ENCODE measurements at places on chromosomes 2 and 18. TPM values are rescaled to one million over a fixed set of nuclear protein-coding genes. Genes with fewer than 3 reads are reported as not detected.
A peak's percentile ranks its signal among the peaks of the same experiment; 100 is the strongest.

Gene DCDC2C
- 0.81 TPM for total RNA-seq

Gene CRYBA2
- 1.3 TPM for total RNA-seq

Gene IKZF2
- total RNA-seq, result 68.6 TPM

Gene FN1
- total RNA-seq, result 2,058 TPM

Gene SP140
- 1.0 TPM for total RNA-seq

Gene CELF4
- not detected for total RNA-seq

Gene LIMS2
- total RNA-seq, result 1.2 TPM

DNA sequence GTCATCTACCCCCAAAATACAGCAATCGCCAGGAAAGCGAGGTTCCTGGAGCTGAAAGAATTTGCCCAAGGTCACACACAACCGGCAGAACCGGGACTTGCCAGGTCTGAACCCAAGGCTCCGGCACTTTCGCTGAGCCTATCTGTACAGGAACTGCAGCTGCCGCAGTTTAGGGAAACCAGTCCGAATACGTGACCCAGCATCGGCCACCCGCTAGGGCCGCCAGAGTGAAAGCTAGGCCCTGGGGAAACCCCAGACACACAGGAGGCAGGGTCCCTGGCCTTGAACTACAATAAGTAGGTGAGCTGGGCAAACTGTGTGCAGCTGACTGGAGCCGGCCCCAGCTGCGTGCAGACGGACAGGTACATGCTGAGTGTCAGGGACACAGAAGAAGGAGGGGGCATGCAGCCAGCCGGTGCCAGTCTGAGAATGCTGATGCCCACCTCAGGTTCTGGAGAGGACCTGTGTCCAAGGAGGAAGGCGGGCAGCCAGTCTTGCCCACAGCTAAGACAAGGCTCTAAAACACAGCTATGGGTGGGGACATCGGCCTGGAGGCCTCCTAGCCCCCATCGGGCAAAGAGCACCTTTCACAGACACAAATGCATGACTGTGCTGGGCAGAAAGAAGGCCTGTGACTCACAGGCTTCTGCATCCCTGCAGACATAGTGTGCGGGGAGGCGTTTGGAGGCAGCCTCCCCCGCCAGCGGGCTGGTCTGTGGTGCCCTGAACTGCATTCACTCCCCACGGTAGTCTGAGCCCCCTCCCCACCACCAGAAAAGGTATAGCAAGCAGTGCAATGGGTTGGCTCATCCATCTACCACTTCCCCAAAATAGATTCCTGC is 107.4 kb upstream of the ID2 start:
- no peak overlapping the region for H3K4me3 ChIP-seq
- no peaks in the 10 kb centered on the region for H3K27me3 ChIP-seq
- no peaks in the 10 kb centered on the region for H3K4me1 ChIP-seq
- no peak for DNase-seq

DNA sequence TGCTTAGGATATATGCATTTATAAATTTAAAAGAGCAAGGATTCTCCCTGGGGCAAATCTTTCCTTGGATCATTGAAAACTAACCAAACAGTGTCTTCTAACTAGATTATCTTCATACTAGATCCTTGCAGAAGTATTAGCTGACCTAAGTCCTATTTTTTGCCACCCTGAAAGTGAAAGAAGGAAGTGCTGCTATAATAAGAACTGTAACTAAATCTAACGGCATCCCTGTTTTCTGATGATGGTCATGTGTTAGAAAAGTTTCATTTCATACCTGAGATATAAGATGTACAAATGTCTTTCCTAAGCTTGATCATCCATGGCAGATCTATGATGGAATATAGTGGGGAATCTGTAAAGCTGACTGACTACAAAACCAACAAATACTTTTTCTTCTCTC is 102.7 kb downstream of the MAP2 start:
- H3K36me3 ChIP-seq, result no peaks in the 10 kb centered on the region
- H3K27me3 ChIP-seq, result no peaks in the 10 kb centered on the region
- DNase-seq, result peak; percentile 11
- H3K4me3 ChIP-seq, result peak overlapping the region; percentile 7
- no peak overlapping the region for H3K27ac ChIP-seq

DNA sequence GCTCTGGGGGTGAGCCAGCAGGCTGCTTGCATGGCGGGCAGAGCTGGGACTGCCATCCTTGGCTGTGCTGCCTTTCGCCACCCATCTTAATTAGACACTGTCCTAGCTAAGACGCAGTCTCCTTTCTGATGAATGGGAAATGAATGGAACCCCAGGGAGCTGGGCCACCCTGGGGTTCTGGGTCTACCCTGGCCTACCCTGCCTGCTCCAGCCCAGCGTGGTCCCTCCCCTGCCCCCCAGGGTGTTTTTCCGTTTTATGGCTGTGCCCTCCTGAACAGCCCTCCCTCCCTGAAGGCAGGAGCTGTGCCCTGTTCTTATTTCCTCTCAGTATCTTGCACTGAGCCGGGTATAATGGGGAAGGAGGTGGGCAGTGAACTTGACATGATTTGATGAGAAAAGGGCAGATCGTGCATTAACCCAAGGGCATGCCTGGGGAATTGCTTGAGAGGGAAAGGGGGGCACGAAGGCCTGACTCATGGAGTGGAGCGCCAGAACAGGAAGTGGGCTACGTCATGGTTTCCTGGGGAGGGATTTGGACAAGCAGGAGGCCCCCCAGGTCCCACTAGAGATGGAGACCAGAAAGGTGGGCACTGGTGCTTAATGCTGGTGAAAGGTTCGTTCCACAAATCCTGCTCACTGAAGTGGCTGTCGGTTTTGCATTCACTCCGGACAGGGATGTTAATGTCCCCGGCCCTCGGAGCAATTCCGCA is 165.0 kb downstream of the KLHL29 start:
- no peaks in the 10 kb centered on the region for H3K27me3 ChIP-seq
- H3K36me3 ChIP-seq, result no peaks in the 10 kb centered on the region
- peak; percentile 84 for DNase-seq
- peaks cover 43% of the 10 kb centered on the region for H3K4me1 ChIP-seq

DNA sequence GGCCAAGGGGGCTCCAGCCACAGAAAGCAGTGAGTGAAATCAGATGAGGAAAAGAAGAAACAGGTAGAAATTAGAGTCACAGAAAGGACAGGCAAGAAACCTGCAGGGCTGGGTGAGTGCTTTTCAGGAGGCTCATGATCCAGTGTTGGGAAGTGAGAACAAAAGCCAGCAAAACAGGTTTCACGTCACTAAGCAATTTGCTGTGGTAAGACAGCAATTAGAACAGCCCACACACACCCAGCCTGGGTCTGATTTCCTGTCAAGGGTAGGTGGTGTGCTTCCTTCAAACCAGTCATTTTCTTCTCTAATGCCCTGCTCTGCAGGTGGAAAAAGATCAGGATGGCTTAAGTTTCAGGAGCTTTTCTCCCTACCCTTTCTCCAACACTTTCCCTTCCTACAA is 52.9 kb upstream of the XDH start:
- H3K4me3 ChIP-seq, result no peak overlapping the region
- no peak overlapping the region for H3K27ac ChIP-seq
- DNase-seq, result peak; percentile 6
- no peaks in the 10 kb centered on the region for H3K27me3 ChIP-seq
- no peaks in the 10 kb centered on the region for H3K36me3 ChIP-seq
- no peaks in the 10 kb centered on the region for H3K4me1 ChIP-seq

- no peaks in the 10 kb centered on the region for H3K27me3 ChIP-seq
- H3K4me3 ChIP-seq, result no peak overlapping the region
- no peaks in the 10 kb centered on the region for H3K36me3 ChIP-seq
- H3K4me1 ChIP-seq, result no peaks in the 10 kb centered on the region
- DNase-seq, result no peak
- H3K27ac ChIP-seq, result no peak overlapping the region
Measured at GRCh38 chr2:64942693-64943092, 46.5 kb upstream of the SLC1A4 start.

GRCh38 chr2:231900486-231900942 is 25.7 kb downstream of the NPPC start:
- peaks cover 16% of the 10 kb centered on the region for H3K27me3 ChIP-seq
- no peak overlapping the region for H3K4me3 ChIP-seq
- peak; percentile 41 for DNase-seq
- no peaks in the 10 kb centered on the region for H3K36me3 ChIP-seq

DNA sequence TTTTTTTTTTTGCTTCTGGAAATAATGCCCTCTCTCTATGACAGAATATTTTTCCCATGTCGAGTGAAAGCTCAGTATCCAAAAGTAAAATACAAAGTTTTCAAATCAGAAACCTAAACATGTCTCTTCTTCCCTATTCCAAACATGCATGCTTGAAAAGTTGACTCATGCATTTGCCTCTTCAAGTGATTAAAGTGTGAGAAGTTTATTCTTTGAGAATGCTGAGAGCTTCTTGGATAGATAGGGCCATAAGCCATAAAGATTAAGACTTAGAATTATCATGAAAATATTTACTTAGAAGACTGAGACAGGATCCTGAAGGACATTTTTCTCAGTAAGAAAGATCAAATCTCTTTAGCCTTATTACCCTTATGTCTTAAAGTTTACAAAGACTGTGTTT is 98.6 kb upstream of the EPB41L5 start:
- H3K36me3 ChIP-seq, result no peaks in the 10 kb centered on the region
- no peaks in the 10 kb centered on the region for H3K27me3 ChIP-seq
- H3K4me3 ChIP-seq, result no peak overlapping the region
- no peak overlapping the region for H3K27ac ChIP-seq
- no peaks in the 10 kb centered on the region for H3K4me1 ChIP-seq

- no peak overlapping the region for H3K4me3 ChIP-seq
- H3K36me3 ChIP-seq, result no peaks in the 10 kb centered on the region
- no peak for DNase-seq
- no peaks in the 10 kb centered on the region for H3K27me3 ChIP-seq
Measured at GRCh38 chr2:12432985-12433625, 283.6 kb upstream of the TRIB2 start.

DNA sequence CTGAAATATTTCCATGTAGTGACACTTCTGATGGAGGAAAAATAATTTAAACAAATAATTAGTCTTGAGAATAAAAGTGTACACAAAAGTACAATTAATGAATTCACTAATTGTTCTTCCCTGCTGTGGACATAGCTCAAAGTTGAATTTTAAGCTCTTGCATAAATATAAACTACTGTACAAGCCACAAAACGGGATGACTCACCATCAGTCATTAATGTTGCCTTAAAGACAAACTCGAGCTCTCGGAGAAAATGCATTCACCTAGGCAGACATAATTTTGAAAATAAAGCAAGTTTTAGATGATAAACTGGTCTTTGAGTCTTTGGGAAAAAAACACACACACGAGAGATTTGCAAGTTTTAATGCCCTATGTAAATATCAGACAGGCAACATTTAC is 436.4 kb downstream of the ZNF521 start:
- H3K4me1 ChIP-seq, result no peaks in the 10 kb centered on the region
- H3K36me3 ChIP-seq, result no peaks in the 10 kb centered on the region
- H3K4me3 ChIP-seq, result no peak overlapping the region
- no peak for DNase-seq
- peaks cover 26% of the 10 kb centered on the region for H3K27me3 ChIP-seq

GRCh38 chr2:119782308-119783027 is 22.7 kb downstream of the PTPN4 start:
- peaks cover 16% of the 10 kb centered on the region for H3K4me1 ChIP-seq
- no peak overlapping the region for H3K27ac ChIP-seq
- H3K36me3 ChIP-seq, result no peaks in the 10 kb centered on the region
- H3K4me3 ChIP-seq, result no peak overlapping the region

GRCh38 chr18:76075777-76076176 is 419.3 kb downstream of the ZNF516 start:
- H3K27me3 ChIP-seq, result no peaks in the 10 kb centered on the region
- no peaks in the 10 kb centered on the region for H3K36me3 ChIP-seq
- no peak overlapping the region for H3K27ac ChIP-seq

DNA sequence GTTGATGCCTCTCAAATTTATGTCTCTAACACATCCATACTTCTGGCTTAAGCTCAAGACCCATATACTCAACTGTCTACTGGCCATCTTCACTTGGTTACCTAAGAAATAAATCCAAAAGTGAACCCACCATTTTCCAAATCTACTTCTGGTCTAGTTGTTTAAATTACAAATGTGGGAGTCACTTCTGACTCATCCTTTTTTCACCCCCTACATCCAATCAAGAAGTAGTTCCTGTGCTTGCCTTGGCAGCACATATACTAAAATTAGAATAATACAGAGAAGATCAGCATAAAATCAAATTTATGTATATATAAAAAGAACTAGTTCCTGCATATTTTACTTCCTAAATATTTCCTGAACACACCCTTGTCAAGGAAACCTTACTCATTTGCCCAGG is 53.6 kb downstream of the STRN start:
- peaks cover 8% of the 10 kb centered on the region for H3K4me1 ChIP-seq
- no peaks in the 10 kb centered on the region for H3K27me3 ChIP-seq
- H3K36me3 ChIP-seq, result peaks cover 2% of the 10 kb centered on the region
- no peak overlapping the region for H3K27ac ChIP-seq

DNA sequence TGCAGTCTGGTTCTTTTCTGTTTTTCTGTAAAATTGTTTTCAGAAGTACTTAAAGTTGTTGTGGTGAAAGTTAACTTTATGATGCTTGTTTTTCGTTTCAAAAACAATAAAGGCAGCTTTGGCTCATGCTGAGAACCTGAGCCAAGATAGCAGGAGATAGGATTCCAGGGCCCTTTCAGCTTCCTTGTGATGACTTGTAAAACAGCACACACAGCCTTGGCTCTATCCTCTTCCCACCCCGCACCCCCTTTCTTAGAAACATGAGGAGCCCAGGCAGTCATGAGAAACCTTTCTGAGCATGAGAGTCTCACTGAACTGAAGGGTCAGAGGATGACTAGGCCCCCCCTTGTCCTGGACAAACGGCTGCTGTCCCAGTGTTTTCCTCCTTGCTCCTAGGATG is 12.4 kb upstream of the CHRNA1 start:
- no peak overlapping the region for H3K27ac ChIP-seq
- H3K27me3 ChIP-seq, result no peaks in the 10 kb centered on the region
- H3K36me3 ChIP-seq, result no peaks in the 10 kb centered on the region
- no peak for DNase-seq
- H3K4me3 ChIP-seq, result no peak overlapping the region

DNA sequence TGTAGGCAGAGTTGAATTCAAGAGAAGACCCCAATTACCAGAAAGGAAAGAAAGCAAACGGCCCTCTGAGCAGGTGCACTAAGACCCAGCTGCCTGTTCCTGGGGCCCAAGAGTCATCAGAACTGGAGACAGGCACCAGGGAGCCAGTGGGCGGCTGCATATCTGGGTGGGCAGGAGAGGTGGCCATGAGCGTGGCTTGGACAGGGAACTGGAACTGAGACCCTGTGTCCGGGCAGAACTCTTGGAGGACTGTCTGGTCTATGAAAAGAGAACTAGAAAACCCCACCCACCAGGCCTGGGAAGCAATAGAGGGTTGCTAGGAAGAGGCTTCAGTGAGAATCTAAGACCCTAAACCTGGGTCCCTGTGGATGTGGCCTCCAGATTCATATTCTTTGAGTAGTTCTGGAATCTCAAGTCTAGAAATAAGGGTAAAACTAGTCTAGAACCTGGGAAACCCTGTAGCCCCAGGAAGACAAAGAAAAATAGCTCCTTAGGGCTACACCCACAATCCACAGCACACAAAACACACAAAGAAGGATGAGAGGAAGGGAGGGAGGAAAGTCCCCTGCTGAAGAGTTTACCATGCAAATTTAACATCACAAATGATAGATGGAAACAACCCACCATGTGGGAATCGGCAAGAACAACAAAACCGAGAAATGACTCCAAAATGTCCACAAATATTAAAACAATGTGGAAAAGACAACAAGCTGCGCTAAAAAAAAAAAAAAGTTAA is 147.0 kb downstream of the HDAC4 start:
- peaks cover 74% of the 10 kb centered on the region for H3K4me1 ChIP-seq
- H3K27ac ChIP-seq, result peak overlapping the region; percentile 55
- no peak for DNase-seq
- H3K4me3 ChIP-seq, result no peak overlapping the region
- no peaks in the 10 kb centered on the region for H3K27me3 ChIP-seq

Measured in A673 (cell line).